ENCODE measurements at places on chromosomes 7 and 10.

- DNase-seq, result no peak
These were observed 27.7 kb downstream of the WAC start for GRCh38 chr10:28560617-28561016.

DNA sequence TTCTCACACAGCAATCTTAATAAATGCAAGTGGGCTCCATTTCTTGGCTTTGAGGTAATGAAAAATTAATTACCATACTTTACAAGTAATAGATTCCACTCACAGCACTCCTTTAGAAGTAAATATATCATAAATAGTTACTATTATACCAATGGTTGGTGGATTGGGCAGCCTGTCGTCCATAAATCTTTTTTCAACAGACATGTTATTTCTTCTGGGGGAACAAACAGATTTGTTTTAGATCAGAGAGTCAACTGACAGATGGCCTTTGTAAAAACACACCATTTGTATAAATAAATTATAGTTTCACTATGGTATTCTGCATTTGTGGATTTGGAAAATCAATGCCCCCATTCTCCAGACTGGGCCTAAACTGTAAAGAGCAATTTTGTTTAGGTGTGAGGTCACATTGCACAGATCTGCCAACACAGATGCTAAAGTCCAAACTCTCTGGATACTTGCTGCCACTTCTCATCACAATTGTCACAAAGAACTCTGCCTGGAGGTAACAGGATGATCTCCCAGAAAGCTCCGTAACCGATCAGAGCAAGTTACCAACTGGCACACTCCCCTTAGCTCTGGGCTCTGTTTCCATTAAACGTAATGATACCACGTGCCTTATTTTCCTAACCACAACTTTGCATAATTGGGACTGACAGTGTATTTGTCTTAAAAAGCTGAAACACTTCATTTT lies 4.5 kb upstream of the MACROH2A2 start:
- DNase-seq, result no peak

- no peak for DNase-seq
These were observed 20.0 kb upstream of the UCN3 start for GRCh38 chr10:5344746-5345145.

GRCh38 chr10:133336577-133337369 lies at the start of gene CALY:
Gene CALY, minus strand, starts transcription at chr10:133336896. Its CDS starts 7,907 bp downstream, at chr10:133328989.
- peak; percentile 76 for DNase-seq

- no peak for DNase-seq
These were observed 17.6 kb upstream of the ORAI2 start for GRCh38 chr7:102415685-102416225.

DNA sequence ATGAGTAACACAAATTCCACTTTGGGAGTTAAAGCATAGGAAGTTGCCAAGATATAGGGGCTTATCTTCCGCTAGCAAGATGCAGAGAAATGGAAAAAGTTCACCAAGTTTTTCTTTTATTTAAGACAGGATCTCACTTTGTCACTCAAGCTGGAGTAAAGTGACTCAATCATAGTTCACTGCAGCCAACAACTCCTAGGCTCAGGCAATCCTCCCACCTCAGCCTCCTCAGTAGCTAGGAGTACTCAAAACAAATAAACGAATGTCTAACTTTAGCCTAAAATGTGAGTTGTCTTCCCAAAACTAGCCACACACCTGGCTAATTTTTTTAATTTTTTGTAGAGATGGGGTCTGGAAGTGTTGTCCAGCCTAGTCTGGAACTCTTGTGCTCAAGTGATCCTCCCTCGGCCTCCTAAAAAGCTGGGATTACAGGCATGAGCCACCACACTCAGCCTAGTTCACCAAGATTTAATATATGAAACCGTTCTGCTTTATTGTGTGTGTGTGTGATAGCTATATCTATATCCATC lies 9.9 kb downstream of the VIM start:
- DNase-seq, result no peak

GRCh38 chr7:44935583-44935982 lies 43.2 kb downstream of the MYO1G start:
- DNase-seq, result no peak

DNA sequence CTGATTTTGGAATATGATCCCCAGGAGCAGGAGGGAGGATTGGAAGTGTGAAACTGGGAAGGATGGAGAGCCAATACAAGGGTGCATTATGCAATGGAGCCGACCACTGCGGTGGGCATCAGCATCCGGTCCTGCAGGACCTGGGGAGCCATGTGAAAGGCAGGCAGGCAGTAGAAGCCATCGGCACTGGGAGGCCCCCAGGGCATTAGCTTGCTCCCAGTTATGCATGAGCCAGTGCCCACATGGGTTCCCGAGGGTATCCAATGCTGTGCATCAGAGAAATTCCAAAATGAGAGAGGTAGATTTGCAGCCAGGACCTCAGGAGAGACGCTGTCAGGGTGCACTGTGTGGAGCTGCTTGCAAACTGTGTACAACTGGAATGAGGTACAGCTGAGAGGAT lies 8.7 kb upstream of the KCP start:
- DNase-seq, result no peak

- DNase-seq, result no peak
These were observed 24.3 kb downstream of the PDZD8 start for GRCh38 chr10:117350909-117351308.

DNA sequence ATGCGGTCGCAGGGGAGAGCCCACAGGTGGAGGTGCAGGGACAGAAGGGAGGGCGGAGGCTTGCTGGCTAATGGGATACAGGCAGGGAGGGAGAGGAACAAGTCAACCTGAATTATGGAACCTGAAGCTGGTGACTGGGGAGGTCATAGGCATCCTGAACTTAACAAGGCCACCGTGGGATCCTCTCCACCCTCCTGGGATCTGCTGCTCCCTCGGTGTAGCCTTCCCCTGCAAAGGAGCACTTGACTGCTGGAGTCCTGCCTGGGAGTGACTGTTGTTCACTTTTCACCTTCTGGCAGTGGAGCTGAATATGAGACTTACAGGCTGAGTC lies 223.1 kb downstream of the GFRA1 start:
- DNase-seq, result no peak

GRCh38 chr10:101617824-101618568 lies 29.9 kb downstream of the DPCD start:
- no peak for DNase-seq

Data from occipital lobe (tissue), 3 donors.